ENCODE measurements at places on chromosomes 11 and 22.

- DNase-seq = no peak
These were observed 7.9 kb downstream of the RGL4 start for GRCh38 chr22:23698673-23699235.

- DNase-seq = no peak
These were observed 475 bp downstream of the MAPK12 start for GRCh38 chr22:50260801-50261614.

- no peak for DNase-seq
These were observed 29.6 kb upstream of the FJX1 start for GRCh38 chr11:35588627-35589026.

GRCh38 chr11:88739524-88739923, 326.3 kb downstream of the GRM5 start:
- DNase-seq = no peak

- DNase-seq = no peak
These were observed 55.9 kb downstream of the SHISAL1 start for GRCh38 chr22:44256556-44257485.

DNA sequence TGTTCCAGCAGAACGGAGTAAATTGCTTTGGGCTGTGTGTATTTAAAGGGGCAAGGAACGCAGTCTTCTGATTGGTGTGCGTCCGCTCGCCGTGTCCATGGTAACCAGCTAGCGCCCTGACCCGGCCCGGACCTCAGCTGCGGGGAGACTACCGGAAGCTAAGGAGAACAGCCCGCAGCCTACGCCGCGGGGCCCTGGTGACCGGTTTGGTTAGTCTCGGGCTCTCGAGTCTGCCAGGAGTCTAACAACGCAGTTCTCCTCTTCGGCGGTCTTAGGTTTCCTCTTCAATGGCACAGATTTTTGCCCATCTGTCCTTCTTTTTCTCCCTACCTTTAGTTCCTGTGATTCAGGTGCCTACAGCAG, 3.5 kb upstream of the OR56A3 start:
- no peak for DNase-seq

DNA sequence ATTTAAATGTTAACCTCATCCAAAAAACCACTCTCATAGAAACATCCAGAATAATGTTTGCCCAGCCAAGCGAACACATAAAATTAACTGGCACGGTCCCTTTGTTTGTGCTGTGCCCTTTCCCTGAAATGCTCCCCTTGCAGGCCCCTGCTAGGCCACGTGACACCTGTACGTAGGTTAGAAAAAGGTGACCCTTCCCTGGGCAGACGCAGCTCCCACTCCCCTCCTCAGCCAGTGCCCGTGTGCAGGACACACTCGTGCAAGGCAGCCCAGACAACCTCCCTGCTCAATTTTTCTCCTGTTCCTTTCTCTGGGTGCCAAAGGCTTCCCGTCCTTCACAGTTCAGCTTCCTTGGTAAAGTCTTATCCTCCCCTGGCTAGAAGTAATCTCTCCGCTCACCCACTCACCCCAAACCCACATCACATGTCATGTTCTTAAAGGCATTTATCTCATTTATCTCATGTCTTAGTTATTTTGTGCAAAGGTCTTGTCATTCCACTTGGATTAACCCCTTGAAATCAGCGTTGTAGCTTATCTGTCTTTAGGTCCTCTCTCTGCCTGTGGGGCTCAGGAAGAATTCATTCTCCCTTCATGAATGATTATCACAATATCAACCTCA, 20.7 kb downstream of the FAM83F start:
- DNase-seq = no peak

- DNase-seq = no peak
These were observed 68.7 kb downstream of the PPFIBP2 start for GRCh38 chr11:7582338-7582985.

DNA sequence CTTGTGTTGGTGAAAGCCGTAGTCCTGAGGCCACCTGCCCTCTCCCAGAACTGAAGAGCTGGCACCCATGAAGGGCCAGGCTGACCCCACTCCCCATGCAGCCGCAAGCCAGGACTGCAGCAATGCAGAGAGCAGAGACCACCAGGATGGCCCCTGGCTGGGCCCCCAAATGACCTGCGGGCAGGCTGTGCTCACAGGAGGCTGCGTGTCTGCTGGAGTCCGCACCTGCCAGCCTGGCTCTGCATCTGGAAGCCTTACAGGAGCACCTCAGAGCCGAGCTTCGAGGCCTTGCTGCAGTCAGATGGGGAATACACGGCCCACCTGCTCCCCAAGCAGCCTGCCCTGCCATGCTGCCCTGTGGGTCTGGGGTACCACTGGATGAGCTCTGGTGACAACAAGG, 1336.8 kb downstream of the TBC1D22A start:
- no peak for DNase-seq

DNA sequence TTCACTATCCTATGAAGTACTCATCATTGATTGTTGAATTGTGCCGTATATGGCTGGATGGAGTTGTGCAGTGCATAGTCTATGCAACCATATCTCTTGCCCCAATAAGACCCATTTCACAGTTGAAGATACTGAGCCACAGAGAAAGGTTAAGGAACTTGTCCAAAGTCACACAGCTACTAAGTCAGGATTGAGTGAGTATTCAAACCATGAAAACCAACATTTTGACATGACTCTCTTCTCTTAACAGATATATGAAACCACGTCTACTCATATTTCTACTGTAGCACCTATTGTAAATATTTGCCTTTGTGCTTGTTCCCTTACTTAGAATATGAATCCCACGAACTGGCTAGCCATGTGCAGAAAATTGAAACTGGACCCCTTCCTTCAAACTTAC, 58.1 kb downstream of the MAML2 start:
- no peak for DNase-seq

DNA sequence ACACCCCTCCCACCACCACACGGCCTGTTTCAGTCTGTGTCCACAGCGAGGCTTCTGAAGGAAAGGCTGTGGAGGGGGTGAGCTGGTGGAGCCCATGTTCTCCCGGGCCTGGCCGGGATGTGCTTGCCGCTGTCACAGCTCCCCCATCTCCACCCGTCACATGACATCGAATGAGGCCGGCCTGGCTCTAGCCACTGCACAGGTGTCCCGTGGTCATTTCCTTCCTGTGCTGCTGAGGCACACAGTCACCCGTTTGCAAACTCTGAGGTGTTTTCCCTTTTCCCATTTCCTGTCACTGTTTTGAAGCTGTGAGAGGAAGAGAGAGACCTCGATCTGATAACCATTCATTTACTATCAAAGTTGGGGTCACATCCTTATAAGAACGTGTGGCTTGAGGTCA, 55.7 kb upstream of the CLDN5 start:
- no peak for DNase-seq

GRCh38 chr22:20001082-20001638, 15.5 kb downstream of the ARVCF start:
- DNase-seq = no peak

- DNase-seq = no peak
These were observed 47.5 kb upstream of the SCUBE2 start for GRCh38 chr11:9138612-9139579.
